Fibroblast of skin of back (primary cell): ENCODE measurements at places on chromosomes 6 and 20.

DNA sequence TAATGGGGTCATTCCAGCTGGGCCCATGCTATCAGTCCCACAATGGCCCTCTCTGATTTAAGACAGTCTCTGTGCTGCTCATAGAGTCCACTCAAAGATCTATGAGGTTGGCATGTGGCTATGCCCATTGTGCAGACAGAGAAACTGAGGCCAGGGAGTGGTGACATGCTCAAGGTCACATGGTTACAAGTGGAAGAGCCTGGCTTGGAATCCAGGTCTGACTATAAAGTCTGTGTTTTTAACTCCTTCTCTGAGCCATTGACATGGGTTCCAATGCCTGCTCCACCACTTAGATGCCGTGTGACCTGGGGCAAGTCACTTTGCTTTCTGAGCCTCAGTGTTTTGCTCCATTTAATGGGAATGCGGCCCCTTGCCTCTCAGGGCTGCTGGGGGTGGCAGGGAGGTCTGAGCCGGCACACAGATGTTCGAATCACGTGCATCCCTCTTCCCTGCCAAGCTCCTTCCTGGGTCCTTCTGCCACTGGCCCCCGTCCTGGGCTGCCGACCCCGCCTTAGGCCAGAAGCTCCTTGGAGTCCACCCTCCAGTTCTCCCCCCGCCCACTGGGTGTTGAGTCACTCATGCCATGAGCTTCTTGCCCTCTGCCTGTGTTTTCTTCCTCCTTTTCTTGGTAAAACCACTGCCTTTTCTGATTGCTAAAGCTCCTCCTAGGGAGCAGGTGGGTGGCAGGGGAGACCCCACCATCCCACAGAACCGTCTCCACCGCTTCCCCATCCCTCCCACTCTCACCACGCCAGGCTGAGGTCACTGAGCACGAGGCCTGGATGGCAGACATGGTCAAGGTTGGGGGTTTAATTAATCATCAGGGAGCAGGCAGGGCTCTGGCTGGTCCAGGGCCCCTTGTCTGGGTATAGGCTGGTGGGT is 35.7 kb downstream of the CEBPB start:
- DNase-seq, result peak; percentile 46

DNA sequence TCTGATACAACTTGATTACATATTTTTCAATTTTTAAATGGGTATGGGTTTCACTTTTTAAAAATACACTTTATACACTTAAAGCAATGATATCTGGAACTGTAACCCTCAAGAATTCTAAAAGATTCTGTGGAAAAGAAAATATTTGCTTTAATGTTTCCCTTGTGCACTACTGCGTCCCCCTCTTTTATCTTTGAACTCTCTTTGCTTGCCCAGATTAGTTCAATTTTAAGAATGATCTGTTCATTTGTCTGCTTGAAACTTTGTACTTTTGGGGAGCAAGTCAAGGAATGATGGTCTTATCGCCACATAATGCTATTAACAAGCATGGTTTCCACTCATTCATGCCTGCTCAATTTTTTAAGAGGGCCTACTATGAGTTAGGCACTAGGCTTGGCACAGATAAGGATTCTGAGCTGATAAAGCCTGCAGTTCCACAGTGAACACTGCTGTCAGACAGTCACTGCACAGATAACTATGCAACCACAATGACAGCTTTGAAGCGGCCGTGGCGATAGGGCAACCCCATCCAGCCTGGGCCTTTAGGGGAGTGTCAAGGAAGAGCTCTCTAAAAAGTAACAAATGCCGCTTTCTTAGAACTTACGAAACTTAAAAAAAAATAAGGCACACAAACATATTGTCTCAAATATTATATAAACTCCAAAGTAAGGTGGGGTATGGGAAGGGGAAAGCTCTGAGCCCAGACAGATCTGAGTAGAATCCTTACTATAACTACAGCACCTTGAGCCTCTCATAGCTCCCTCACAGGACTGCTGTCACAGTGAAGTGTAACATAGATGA is 29.7 kb downstream of the FYN start:
- no peak for DNase-seq

DNA sequence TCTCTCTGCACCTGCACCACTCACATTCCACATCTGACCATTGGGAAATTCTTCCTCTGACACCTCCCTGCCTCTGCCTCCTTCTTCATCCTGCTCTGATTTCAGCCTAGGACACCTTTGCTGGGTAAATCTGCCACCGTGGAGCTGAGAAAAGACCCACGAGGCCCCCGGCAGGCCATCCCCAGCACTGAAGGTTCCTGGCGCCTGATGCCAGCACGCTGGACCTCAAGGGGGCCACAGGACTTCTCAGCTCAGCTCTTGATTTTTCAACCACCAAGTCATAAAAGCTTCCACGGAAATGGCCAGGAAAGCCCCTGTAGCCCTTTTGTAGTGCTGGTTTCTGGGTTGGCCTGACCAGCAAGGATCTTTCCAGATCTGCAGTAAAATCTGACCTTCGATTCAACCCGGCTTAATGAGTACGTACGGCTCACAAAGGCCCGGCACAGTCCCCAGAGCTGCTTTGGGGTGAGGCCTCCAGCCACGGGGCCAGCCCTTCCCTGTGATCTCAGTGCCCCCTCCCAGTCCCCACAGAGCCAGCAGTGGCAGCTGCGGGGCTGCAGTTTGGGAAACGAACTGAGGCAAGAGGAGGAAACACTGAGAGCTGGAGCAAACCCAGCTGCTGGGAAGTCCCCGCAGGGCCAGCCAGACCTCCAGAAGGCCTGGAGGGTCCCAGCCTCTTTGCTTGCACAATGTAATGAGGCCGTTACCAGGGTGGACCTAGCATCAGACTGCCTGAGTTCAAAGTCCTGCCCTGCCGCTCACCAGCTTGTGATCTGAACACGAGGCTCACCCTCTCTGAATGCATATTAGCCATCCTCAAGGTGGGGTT is 157.5 kb downstream of the BMP7 start:
- no peak for DNase-seq

- DNase-seq, result no peak
Observed at GRCh38 chr6:170279426-170279825, 11.5 kb downstream of the DLL1 start.

GRCh38 chr20:40262219-40262618 is 426.8 kb downstream of the MAFB start:
- DNase-seq, result no peak

DNA sequence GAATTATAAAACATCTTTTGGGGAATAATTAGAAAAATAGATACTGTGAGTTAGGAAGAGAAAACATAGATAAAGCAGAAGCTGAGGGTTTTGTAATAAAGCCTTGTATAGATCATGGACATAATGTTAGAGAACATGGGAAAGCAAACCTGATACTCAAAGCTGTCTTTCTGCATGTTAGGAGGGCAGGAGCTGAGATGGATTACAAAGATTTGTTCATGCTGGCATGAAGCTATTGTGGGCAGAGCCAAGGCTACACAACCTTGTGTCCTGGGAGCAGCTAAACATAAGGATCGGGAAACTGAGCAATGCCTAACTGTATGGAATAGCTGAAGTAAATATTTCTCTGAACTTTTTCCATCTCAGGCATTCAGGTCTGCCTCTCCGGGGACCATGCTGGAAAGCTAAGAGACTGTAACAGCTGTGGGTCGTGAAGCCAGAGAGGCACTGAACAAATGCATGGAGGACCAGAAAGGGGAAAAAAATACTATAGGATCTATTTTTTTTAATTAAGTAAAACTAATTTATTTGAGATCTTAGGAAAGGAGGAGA is 28.2 kb upstream of the CNKSR3 start:
- DNase-seq, result no peak

GRCh38 chr6:130969791-130970491 is 93.1 kb downstream of the EPB41L2 start:
- DNase-seq, result peak; percentile 60

- peak; percentile 50 for DNase-seq
Observed at GRCh38 chr20:3606021-3606420, 57.2 kb downstream of the GFRA4 start.

- DNase-seq, result peak; percentile 17
Observed at GRCh38 chr6:147564556-147564955, 56.1 kb downstream of the SAMD5 start.

DNA sequence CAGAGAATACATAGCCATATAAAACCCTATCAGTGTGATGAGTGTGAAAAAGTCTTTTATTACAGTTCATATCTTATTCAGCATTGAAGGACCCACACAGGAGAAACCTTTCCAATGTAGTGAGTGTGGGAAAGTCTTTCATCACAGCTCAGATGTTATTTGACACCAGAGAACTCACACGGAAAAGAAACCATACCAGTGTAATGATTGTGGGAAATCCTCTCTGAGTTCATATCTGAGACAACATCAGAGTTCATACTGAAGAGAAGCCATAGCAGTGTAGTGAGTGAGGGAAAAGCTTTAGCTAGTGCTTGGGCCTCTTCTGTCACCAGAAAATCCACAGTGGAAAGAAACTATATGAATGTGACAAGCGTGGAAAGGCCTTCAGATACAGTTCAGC is 8.6 kb upstream of the ZSCAN16 start:
- no peak for DNase-seq

DNA sequence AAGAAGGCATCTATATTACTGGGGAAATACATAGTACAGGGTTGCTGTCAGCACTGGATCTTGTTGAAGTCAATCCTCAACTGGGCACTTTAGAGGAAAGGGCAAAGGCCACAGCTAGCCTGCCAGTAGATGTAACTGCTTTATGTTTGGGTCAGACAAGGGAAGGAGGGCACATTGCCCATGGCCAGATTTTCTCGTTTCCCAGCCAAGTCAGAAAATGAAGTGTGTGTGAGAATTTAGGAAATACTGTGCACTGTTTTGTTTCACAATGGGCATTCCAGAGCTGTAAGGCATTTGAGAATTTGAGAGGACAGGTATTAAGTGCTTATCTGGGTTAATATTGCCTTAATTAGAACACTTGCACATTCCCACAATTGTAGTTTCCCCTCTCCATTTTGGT is 183.9 kb upstream of the MCHR2 start:
- DNase-seq, result no peak

- no peak for DNase-seq
Observed at GRCh38 chr20:57374931-57375651, 16.1 kb upstream of the RBM38 start.

- no peak for DNase-seq
Observed at GRCh38 chr6:19231878-19232561, 605.1 kb upstream of the ID4 start.

GRCh38 chr20:43824309-43825050 is 90.2 kb upstream of the TOX2 start:
- peak; percentile 22 for DNase-seq

DNA sequence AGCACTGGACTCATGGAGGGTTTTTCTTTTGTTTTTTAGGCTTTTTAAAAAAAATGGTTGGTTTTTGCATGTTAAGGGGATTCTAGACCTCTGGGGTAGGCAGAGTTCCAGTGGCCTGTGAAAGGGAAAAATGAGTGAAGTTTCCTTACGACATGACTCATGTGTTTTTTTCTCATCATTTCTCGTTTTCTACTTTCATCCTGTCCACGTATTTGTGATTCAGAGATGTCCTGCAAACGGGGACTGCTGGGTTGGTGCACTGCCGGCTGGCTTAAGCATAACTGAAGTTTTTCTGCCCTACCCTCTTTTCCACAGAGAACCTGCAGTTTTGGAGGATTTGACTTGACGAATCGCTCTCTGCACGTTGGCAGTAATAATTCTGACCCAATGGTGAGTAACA is 182.3 kb downstream of the SASH1 start:
- peak; percentile 90 for DNase-seq

DNA sequence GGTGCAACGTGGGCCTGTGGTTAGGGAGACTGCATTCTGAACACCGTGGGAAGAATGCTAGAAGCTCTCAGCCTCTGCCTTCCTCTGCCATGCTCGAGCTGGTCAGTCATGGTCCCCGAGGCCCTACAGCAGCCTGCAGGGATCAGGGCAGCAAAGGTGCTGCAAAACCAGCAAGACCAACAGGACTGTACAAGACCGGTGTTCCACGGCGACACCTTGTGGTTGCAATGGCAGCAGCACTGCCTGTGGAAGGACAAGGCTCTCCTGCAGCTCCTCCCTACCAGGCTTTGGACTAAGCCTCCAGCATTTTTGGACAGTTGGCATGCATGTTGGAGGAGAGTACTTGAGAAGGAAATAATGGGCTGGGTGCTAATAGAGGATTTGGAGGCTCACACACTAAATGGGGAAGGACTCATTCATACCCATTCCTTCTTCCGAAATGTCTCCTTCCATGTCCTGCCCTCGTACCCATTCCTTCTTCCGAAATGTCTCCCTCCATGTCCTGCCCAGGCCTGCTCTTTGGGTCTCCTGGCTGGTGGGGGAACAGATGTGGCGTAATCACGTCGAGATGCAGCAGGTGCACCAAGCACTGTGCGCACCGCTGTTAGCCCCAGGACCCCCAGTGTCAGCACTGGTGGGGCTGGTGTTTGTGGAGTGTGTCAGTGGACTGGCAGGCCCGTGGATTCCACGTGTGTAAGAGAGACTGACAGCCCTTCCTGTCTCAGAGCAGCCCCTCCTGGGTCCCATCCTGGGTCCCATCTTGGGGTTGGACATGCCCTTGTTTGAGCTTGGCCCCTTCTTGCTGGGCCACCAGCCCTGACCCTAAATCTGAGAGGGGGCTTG is 18.6 kb upstream of the MYT1 start:
- DNase-seq, result no peak

- peak; percentile 90 for DNase-seq
Observed at GRCh38 chr6:12009876-12010634, 2.1 kb upstream of the HIVEP1 start.

GRCh38 chr6:24743265-24743943 is 24.4 kb upstream of the C6orf62 start:
- peak; percentile 97 for DNase-seq

GRCh38 chr6:70445001-70445400 is 31.7 kb downstream of the FAM135A start:
- no peak for DNase-seq

GRCh38 chr6:132314432-132314831 is 86.8 kb downstream of the MOXD1 start:
- no peak for DNase-seq

GRCh38 chr6:31621991-31622390 is 1.5 kb downstream of the PRRC2A start:
- peak; percentile 18 for DNase-seq

DNA sequence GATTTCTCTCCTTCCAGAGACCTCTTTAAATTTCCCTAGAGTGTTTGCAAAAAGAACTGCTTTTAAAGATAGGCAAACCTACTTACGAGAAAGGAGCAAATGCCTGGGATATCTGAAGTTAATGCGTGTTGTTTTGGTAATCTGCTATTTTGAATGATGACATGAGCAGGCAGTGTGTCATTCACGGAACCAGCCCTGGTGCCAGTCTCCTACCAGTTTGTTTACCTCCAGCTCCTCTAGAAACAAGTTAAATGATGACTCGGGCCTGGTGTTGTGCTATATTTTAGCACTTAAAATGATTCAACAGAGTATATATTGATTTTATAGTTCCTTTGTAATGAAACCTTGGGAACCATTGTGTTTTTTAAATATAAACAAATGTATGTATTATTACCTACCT is 41.1 kb upstream of the MAP3K4 start:
- peak; percentile 61 for DNase-seq
